Lower lobe of right lung (tissue), 2 donors: ENCODE measurements at places on chromosomes 2 and 18. TPM values are rescaled to one million over a fixed set of nuclear protein-coding genes. Genes with fewer than 3 reads are reported as not detected.

The NEU2 gene
- not detected for total RNA-seq

The FOXD4L1 gene
- 0.62 TPM for total RNA-seq

DNA sequence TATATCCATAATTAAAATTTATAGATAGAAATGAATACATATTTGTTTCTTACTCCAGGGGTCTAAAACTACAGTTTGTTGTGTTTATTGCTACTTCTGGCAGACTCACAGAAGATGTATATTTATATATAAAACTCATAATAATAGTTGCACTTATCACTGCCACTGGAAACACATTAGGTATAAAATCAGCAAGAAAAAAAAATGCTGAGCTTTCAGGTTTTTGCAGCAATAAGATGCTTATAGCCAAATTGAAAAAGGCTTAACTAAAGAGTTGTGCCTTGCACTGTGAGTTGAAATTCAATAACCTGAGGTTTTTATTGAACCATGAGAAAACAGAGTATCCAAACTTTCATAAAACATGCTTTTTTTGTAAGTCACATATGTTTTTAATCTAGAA, 623.9 kb upstream of the CRIM1 start:
- H3K4me3 ChIP-seq: no peak overlapping the region
- no peaks in the 10 kb centered on the region for H3K27me3 ChIP-seq
- H3K4me1 ChIP-seq: no peaks in the 10 kb centered on the region
- DNase-seq: no peak
- H3K27ac ChIP-seq: no peak overlapping the region
- H3K36me3 ChIP-seq: no peaks in the 10 kb centered on the region

GRCh38 chr2:12613137-12613835, 103.5 kb upstream of the TRIB2 start:
- H3K27ac ChIP-seq: no peak overlapping the region
- H3K4me1 ChIP-seq: no peaks in the 10 kb centered on the region
- H3K36me3 ChIP-seq: no peaks in the 10 kb centered on the region
- H3K4me3 ChIP-seq: no peak overlapping the region

- no peak overlapping the region for H3K4me3 ChIP-seq
- H3K4me1 ChIP-seq: peaks cover 26% of the 10 kb centered on the region
- no peak overlapping the region for H3K27ac ChIP-seq
- no peak for DNase-seq
Measured at GRCh38 chr2:45172760-45173392, 163.6 kb upstream of the SIX2 start.
